ENCODE measurements at places on chromosomes 5 and 9.
A peak's percentile ranks its signal among the peaks of the same experiment; 100 is the strongest.

DNA sequence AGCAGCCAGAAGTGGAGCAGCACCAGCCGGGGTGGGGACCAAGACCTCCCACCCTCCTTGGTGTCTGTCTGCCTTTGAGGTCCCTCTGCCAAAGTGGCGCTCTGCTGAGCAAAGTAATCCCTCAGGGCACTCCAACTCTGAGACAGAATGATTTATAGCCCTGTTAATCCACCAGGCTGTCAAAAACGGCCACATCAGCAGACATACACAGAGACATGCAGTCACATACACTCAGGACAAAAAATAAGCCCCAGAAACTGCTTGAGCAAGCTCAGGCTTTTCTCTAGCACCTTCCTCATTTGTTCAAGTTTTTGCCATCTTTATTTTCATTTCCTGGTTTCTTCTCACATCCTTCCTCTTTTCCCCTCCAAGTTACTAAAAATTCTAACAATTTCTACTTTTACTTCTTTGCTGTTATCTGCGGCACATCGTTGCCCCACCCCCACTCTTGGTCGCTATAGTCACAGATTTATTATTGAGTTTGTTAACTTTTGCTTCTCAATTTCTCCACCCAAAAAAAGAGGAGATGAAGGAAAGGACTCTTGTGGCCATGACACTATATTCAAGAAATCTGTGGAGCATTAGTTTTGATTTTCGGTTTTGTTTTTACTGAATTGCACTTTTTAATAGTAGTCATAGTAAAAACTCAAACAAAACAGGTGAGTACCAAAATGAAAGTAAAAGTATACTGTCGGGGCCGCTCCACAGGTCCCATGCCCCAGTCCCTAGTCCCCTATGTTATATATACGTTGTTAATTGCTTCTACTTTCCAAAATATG lies 17.4 kb upstream of the ADRB2 start:
- peak; percentile 17 for DNase-seq

- no peak for DNase-seq
Observed at GRCh38 chr9:13491493-13492424, 212.3 kb upstream of the MPDZ start.

GRCh38 chr5:150155258-150156026 lies at the start of gene PDGFRB:
Gene PDGFRB (minus strand): TSS chr5:150155845. CDS start chr5:150137047, 18,798 bp downstream.
- peak; percentile 30 for DNase-seq

GRCh38 chr5:154465169-154465568 lies 12.9 kb downstream of the HAND1 start:
- DNase-seq, result no peak
